ENCODE measurements at places on chromosomes 4 and X.
A peak's percentile ranks its signal among the peaks of the same experiment; 100 is the strongest.

GRCh38 chr4:173280998-173281397 is 53.2 kb downstream of the HMGB2 start:
- DNase-seq = no peak

- no peak for DNase-seq
These were observed 123.0 kb upstream of the TLR3 start for GRCh38 chr4:185945906-185946305.

DNA sequence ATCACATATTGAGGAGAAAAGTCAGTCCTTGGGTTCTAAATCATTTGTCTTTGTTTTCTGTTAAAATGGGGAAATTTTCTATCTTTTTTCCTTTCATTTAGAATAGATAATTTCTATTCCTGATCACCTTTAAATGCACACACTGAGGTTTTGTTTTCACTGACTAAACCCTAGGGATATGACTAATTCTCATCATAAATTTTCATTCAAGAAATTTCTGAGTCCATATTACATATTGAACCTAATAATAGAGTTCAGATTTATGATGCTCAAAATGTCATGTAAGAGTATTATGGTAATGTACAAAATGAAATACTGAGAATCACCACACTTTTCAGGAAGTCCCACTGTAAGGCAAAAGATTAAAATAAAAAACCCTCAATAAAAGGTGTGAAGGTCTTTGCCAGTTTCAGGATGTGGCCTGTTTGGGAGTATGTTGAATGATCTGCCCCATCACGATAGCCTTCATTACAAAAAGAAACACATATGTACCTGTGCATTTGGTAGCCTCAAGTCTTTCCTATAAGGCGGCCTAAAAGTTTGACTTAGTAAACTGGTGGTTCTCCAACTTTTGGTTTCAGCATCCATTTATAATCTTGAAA is 49.4 kb downstream of the LEF1 start:
- no peak for DNase-seq

DNA sequence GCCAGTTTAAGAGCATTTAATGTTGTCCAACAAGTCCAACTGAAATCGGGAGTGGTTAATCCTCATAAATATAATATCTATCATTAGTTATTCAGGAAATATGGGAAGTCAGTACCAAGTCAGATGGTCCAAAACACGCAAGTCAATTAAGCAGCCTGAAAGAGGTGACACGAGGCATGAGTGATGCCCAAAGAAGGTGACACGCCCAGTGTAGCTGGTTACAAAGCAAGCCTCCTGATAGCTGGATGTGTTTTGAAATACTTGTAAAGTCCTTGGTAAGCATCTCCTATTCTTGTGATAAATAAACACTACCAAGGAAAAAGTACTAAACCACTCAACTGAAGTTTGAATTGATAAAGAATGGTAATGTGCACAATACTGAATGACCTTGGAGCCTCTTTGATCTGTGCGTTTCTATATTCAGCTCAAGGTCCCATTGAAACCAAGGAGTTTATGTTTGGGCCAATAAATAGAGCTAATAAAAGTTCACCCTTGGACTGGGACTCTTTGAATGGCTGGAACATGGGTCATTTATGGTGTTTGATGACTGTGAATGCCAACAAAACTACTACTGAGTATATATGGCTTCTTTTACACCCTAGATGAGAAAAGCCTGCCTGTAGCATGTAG is 93.2 kb upstream of the KLF3 start:
- no peak for DNase-seq

DNA sequence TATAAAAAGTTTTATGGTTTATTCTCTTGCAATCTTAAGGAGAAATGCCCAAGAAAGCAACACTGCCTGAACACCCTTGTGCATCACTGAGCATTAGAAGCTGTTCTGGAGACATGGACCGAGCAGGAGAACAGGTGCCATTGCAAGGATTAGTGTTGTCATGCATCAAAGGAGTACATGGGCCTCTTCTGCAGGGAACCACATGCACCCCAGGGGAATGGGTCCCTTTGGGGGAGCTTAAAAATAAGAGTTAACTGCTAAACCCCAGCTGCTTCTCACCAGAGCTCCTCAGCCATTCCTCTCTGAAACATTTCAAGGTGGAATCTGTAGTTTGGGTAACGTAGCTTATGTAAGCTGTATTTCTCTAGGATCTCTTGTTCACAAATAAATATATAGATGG is 353.0 kb upstream of the SLC7A11 start:
- no peak for DNase-seq

DNA sequence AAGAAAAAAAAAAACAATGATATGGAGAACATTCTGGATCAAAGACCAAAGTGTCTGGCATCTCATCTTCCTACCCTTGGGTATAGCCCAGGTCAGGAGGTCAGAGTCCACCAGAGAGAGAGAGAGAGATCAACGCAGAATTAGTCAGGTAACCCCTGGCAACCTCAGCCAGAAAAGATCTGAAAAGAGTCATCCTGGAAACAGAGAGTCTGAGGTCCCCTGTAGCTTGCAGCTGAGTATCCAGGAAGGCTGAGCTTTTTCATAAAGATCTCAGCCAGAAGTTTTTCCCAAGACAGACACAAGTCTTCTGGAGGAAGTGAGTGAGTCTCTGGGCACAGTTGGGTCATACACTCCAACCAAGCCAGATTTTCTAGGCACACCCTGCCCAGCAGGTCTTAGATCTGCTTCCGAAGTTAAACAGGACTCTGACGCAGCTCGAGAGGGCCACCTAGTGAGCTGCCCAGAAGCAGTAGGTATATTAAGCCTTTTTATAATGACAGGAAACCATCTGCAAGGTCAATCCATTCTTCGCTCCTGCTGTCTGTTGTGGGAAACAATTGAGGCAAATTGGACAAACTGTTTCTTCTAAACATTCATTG is 35.7 kb downstream of the ACE2 start:
- DNase-seq = peak; percentile 23

GRCh38 chr4:153733751-153734448 is 25.9 kb downstream of the RNF175 start:
- no peak for DNase-seq

- DNase-seq = peak; percentile 1
These were observed 232.1 kb upstream of the F9 start for GRCh38 chrX:139298437-139298836.

DNA sequence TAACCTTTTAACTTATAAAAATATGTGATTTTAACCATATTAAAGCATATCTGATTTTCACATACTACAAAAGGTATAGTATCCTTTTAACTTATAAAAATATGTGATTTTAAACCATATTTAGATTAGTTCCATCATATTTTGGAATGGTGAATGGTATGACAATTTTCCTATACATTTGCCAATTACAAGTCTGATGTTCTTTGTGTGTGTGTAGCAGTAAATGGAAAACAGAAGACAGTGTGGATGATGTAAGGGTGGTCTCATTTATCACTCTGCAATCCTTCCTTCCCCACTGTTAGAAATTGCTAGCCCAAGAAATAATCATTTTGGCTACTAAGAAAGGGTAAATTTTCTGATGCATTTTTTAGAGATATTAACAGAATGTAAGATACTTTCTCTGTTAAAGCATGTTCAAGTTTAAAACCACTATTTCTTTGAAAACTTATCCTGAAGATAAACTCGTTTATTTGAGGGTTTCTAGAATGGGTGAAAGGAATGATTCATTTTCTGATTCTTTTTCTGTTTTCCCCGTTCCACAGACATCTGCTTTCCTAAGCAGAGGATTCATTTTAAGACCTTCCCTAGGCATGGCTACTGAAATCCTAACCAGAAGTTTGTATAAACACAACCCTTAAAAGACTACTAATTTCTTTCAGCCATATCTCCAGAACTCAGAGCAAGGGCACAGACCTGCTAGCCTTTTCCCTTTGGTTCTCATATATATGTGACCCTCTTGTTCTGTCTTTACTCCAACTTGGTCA is 21.0 kb downstream of the NUDT6 start:
- no peak for DNase-seq

GRCh38 chr4:39004758-39005157 is 27.5 kb downstream of the TMEM156 start:
- DNase-seq = no peak

DNA sequence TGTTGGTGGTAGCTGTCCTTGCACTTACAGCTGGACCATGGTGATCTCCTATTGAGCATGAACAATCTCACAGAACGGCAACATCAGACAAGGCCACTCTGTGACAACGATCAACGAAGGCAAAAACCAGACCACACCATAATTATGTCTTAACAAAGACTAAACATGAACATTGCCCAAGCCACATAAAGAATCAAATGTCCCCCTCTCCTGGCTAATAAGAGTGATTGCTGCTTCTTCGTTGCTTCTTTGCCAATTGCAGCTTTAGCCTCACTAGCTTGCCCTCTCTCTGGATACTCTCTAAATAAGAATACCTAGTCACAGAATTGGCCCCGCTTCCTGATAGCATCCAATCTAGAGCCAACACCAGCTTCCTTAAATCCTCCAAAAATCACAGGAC is 41.5 kb upstream of the PGRMC1 start:
- DNase-seq = no peak

GRCh38 chr4:54677416-54677815 is 19.7 kb downstream of the KIT start:
- DNase-seq = no peak

DNA sequence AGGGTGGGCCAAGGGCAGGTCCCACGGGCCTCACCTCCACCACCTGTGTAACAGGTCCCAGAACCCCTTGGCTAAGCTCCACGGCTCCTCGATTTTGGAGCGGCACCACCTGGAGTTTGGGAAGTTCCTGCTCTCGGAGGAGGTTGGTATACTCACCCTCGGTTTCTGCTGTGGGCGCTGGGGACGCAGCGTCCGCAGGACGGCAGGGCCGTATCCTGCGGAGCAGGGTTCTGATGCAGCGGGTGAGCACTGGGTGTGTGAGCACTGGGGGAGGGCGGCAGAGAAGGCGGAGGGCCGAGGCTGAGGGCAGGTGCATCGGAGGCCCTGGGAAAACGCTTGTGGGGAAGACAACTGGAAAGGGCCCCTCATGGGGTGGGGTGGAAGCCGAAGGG is 11.0 kb downstream of the ATP5ME start:
- DNase-seq = no peak

- DNase-seq = no peak
These were observed 100.7 kb upstream of the PGRMC2 start for GRCh38 chr4:128388352-128388630.

DNA sequence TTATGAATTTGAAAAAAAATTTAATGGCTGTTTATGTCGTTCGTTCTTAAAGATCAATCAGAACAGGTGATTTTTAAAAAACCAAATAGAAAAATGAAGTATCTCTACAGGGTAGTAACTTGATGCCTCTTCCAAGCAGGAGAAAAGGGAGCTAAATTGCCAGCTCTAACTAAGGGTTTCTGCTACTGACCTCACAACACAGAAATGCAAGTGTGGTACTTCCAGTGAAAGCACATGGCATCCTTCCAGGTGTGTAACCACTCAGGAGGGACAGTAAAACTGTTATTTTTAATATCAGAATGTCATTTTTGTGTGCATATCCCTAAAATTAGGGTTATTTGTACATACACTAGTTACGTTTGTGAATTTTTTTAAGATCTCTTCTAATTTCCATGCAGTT is 116.8 kb upstream of the ZCCHC13 start:
- DNase-seq = no peak

DNA sequence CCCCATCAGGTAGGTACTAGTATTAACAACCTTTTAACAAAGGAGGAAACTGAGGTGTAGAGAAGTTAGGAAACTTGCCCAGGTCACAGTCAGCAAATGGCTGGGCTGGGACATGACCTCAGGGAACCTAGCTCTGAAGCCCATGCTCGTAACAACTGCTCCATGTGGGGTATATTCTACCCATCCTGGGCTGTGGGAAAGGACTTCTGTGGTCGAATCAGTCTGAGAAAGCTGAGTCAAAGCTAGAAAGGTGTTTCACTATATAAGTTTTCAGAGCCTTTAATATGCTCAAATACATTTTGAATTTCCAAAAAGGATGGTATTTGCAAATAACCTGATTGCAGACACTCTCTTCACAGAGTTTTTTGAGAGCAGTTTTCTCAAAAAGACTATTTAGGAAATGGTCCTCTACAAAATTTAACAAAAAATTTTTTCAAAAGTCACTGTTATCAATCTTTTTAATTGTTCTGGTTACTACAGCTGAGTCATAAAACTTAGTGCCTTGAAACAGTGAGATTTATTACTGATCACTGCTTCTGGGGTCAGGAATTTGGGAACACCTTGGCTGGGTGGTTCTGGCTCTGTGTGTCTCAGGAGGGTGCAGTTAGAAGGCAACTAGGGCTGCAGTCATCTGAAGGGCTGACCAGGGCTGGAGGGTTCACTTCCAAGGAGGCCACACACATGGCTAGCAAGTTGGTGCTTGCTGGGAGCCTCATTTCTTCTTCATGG is 53.6 kb downstream of the NSG1 start:
- DNase-seq = no peak

GRCh38 chr4:186081202-186081807 is 12.3 kb downstream of the TLR3 start:
- no peak for DNase-seq

DNA sequence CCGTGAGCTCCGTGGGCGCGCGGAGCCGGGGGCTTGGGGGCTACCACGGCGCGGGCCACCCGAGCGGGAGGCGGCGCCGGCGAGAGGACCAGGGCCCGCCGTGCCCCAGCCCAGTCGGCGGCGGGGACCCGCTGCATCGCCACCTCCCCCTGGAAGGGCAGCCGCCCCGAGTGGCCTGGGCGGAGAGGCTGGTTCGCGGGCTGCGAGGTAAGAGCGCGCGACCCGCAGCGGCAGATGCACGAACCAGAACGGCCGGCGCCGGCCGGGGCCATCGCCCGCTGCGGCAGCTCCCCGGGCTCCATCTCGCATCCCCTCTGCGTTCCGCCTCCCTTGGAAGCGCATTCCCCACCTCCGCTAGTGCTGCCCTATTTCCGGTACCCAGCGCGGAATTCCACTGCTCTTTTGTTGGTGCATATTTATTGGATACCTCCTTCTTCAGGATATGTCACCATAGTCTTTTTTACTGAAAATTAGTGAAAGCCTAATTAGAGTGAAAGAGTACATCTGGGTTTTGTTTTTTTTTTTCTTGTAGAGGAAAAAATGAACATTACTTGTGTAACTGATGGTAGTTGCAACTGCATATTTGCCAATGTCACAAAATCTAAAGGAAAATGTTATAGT is 797 bp downstream of the PKD2 start:
- DNase-seq = no peak

- no peak for DNase-seq
These were observed 19.7 kb downstream of the SLAIN2 start for GRCh38 chr4:48361012-48361400.

DNA sequence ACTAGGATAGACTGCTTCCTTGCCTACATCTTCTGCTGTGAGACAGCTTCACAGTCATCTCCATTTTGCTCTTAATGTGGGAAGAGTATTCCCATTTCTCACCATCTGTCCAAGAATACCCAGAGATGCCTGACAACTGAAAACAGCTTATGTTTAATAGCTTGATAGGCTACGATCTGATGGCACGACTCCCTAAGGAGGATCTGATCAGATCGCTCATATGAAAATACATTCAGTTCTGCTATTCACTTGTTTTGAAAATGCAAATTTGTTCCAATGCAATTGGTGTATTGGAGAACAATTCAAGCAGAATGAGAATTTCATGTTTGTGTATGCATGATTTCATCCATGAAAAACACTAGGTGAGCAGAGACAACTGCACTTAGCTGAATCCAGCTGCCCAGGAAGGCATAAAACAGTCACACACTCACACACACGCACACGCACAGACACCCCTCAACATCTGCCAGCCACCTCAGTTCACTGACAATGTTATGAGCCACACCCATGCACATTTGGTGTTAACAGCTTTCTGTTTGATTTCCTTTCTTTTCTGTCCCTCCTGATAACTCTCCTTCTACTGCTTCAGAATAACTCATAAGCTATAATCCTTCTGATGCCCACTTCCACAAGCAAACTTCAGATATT is 29.6 kb downstream of the TRIML1 start:
- no peak for DNase-seq

Measured in muscle of arm (tissue), 14 donors.